ENCODE measurements at places on chromosomes 7 and 10.

- no peak for DNase-seq
- H3K27me3 ChIP-seq = peaks cover 2% of the 10 kb centered on the region
- peaks cover 15% of the 10 kb centered on the region for H3K4me1 ChIP-seq
- H3K27ac ChIP-seq = no peak overlapping the region
- H3K4me3 ChIP-seq = no peak overlapping the region
- H3K36me3 ChIP-seq = peaks cover 17% of the 10 kb centered on the region
These were observed 19.1 kb downstream of the DNAJB12 start for GRCh38 chr10:72335394-72336258.

DNA sequence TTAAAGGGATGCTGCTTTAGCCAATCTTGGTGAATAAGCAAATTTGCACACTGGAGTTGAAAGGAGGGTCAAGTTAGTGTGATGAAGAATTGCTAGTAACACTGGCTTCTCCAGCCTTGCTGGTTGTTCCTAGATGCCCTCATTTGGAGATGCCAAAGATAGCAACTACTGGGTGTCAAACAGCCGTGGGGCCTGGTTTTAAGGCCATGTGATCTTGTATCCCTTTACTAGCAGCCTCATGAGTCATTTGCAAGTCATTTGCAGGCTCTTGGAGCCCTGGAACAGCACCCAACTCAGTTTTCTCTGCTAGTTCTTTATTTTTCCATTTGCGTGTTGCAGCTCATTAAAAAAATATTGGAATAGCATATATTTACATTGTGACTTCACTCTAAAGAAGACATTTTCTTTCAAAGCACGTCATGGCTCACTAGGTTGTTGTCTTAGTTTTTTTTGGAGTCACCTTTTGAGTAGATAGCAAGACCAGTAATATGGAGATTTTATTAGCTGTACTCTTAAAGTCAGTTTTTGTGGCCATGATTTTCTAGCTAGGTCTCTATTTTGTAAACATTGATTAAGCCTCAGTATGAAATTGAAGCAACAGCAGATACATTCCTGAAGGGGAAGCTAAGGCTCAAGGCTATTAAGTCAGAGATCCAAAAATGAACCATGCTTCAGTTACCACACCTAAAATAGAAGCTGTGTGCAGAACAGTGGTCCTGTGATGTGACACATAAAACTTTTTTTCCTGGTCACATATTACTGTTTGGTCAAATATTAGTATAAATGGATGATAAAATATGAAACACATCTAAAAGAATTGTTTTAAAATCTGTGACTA is 1.3 kb downstream of the LSMEM1 start:
- H3K27me3 ChIP-seq = no peaks in the 10 kb centered on the region
- H3K4me3 ChIP-seq = no peak overlapping the region
- no peak for DNase-seq
- H3K4me1 ChIP-seq = peaks cover 12% of the 10 kb centered on the region

DNA sequence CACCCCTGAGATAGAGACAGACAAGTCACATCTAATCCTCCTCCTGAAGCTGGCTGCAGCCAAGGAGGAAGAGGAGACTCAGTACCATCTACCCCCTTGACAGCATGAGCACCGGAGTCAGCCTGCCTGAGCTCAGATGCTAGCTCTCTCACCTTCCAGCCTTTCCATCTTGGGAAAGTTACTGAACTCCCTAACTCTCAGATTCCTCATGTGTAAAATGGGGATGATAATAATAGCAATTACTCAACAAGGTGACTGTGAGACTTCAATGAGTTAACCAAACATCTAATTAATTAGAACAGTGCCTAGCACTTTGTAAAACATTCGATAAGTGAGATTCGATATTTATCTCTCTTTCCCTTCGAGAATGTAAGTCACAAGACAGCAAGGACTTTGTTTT is 6.4 kb downstream of the KDM7A start:
- no peaks in the 10 kb centered on the region for H3K36me3 ChIP-seq
- H3K27ac ChIP-seq = no peak overlapping the region
- no peak overlapping the region for H3K4me3 ChIP-seq
- H3K4me1 ChIP-seq = peaks cover 8% of the 10 kb centered on the region

- H3K36me3 ChIP-seq = peaks cover 9% of the 10 kb centered on the region
- DNase-seq = no peak
- H3K27me3 ChIP-seq = no peaks in the 10 kb centered on the region
- no peaks in the 10 kb centered on the region for H3K4me1 ChIP-seq
- no peak overlapping the region for H3K27ac ChIP-seq
These were observed 15.8 kb upstream of the ADAMTS14 start for GRCh38 chr10:70656489-70656888.

DNA sequence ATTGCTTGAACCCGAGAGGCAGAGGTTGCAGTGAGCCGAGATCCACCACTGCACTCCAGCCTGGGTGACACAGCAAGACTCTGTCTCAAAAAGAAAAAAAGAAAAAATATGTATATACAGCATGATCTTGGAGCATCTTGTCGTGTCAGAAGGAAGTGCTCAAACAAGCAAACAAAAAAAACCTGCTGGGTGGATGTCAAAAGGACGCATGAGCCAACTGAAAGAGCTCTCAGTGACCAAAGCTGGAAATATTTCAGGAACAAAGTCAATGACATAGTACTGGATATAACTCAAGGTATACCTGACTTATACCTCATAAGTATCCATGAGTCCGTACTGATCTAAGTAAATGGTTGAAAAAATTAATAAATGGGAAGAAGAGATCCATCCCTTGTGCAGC is 94.6 kb upstream of the ANLN start:
- peaks cover 1% of the 10 kb centered on the region for H3K27me3 ChIP-seq
- no peak for DNase-seq

- no peak overlapping the region for H3K27ac ChIP-seq
- peaks cover 38% of the 10 kb centered on the region for H3K4me1 ChIP-seq
- H3K36me3 ChIP-seq = peaks cover 4% of the 10 kb centered on the region
- peaks cover 6% of the 10 kb centered on the region for H3K27me3 ChIP-seq
- peak; percentile 92 for DNase-seq
These were observed 104.4 kb downstream of the PTPRE start for GRCh38 chr10:128011059-128011979.

- peaks cover 1% of the 10 kb centered on the region for H3K27me3 ChIP-seq
- H3K4me1 ChIP-seq = no peaks in the 10 kb centered on the region
- peak; percentile 18 for DNase-seq
- no peaks in the 10 kb centered on the region for H3K36me3 ChIP-seq
These were observed 107.3 kb upstream of the STARD3NL start for GRCh38 chr7:38070718-38071117.

Data from endothelial cell (in vitro differentiated cells).